ENCODE measurements at places on chromosomes 12 and 14.

DNA sequence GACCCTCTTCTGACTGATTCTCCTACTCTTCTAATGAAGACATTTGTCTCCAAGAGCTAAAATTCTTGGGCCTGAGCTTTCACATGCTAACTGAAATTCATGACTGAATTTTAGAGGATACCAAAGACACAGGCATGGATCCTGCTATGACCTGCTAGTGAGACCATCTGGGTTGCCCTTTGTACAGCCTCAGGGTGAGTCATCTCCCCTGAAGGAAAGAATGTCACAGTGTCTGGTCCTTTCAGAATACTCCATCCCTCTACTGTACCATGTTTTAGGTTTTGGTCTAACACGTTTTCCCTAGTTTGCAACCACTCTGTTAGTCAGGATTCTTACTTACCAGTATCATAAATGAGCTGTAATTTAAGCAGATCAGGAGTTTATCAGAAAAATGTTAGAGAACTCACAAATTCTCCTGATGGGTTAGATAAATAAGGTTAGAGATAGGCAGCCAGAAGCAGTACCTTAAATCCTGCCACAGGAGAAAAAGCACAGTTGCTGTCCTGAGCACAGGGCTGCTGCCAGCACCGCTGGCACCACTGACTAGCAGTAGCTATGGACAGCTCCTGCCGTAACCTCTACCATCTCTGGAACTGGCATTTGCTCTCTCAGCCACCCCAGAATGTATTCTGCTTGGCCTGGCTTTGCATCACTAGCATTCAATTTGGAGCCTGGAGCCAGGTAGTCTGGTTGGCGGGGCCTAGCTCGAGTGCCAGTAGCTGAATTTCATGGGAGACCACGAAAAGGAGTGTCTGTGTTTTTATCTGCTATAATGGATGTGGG is 127.6 kb downstream of the ANO6 start:
- DNase-seq = no peak

DNA sequence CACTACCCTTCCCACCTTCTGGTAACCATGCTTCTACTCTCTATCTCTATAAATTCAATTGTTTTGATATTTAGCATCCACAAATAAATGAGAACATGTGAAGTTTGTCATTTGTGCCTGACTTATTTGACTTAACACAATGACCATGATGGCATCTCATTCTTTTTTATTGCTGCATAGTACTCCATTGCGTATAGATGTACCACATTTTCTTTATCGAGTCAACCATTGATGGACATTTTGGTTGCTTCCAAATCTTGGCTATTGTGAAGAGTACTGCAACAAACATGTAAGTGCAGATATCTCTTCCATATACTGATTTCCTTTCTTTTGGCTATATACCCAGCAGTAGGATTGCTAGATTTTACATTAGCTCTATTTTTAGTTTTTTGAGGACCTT is 73.6 kb downstream of the PTPRQ start:
- DNase-seq = no peak

DNA sequence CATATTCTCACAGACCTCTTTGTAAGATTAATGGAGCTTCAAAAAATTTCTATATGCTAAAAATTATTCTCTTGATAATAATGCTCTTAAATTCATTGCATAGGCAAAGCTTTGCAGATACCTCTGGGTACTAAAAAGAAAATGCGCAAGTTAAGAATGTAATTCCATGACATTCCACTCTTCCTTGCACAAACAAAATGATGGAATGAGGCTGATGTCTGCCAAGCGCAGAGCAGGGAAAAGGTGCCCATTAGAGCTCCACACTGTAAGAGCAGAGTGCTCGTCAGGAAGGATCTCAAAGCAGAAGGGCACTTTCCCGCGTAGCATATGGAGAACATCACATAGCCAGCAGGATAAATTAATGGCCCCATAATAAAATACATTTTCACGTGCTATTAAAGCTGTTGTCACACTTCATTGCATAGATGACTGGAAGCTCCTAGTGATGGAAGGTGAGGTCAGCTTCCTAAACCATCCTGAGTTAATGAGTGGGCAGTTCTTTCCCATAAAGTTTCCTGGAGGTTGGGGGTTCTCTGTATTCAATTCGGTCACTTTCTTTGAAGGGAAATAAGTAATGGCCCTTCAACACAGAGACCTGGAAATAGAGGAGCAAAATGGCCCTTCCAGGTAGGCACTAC is 1058.9 kb downstream of the GALC start:
- DNase-seq = no peak

- no peak for DNase-seq
These were observed 17.4 kb downstream of the RPS6KL1 start for GRCh38 chr14:74905595-74906142.

DNA sequence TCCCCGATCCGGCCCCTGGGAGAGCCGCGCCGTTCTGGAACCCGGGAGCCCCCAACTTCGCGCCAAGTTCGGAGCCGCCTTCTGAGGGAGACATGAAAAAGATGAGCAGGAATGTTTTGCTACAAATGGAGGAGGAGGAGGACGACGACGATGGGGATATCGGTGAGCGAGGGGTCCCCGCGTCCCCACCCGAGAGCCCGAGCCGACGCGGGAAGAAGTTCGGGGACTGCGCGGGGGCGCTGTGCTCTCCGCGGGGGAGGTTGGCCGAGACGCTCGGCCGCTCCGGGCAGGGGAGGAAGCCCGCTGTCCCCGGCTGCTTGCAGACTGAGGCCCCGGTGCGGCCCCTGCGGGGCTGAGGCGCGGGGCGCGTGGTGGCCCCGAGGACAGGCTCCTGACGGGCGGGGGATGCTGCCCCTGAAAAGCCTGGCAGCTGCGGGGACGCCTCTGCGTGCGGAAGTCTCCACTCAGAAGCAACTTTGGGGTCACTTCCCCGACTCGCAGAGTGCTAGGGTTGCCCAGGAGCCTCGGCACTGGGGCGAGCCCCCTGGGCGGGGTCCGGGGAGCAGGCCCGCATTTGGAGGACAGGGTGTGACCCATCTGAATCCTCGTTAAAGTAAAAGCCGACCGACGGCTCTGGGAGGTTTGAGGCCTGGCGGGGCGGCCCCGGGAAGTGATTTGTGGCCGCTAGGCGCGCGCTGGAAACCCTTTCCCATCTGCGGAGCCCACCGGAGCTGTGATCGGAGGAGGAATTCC is 511 bp downstream of the ANO6 start:
- DNase-seq = no peak

DNA sequence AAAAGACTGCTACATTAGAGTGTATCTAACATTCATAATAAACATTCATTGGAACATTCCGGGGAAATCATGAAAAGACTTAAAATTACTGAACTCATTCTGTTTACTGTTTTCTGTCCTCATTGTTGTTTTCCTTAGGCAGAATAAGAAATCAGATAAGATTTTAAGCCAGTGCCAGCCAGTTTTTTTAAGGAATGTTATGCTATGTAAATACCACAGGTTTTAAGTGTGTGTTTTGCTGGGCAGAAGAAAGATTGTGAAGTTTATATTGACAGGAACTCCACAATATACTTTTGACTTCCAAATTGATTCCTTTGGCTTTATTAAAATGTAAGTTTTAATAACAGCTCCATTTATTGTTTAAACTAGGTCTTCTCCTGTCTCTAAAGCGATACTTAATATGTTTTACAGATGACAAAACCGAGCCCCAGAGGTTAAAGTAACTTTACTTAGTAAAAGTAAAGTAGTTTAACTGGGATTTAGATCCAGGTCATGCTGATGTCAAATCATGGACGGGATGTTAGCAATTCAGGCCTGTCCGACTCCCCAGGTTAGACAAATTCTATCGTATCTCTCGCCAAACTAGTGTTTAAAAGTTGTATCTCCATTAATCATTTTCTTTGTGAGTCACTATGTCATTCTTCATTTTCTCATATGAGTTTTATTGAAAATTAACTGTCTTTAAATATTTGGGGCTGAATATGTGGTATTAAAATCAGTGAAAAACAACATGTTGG is 1.7 kb downstream of the LARP4 start:
- DNase-seq = no peak

DNA sequence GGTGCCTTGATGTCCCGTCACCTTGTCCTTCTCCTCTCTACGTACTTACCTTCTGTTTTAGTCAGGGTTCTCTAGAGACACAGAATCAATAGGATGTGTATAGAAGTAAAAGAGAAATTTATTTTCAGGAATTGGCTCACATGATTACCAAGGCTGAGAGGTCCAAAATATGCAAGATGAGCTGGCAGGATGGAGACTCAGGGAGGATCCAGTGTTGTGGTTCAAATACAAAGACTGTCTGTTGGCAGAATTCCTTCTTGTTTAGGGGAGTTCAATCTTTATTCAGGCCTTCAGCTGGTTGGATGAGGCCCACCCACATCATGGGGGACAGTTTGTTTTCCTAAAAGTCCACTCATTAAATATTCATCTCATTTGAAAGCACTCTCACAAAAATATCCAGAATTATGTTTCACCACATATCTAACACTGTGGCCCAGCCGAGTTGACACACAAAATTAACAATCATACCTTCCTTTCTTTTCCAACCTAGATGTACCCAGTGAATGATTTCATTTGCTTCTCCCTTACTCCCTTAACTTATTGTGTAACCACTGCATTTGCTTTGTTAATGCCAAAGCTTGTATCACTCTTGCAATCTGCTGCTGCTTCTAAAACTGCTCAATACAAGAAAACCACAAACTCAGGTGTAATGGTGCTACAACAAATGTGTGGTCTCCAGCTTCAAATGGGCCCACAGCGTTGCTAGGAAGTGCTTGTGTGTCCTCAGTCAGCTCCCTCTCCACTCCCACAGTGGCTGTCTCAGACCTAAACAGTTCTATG is 195.4 kb upstream of the ARHGAP5 start:
- DNase-seq = no peak

GRCh38 chr14:82411298-82411697 is 877.6 kb upstream of the SEL1L start:
- no peak for DNase-seq

DNA sequence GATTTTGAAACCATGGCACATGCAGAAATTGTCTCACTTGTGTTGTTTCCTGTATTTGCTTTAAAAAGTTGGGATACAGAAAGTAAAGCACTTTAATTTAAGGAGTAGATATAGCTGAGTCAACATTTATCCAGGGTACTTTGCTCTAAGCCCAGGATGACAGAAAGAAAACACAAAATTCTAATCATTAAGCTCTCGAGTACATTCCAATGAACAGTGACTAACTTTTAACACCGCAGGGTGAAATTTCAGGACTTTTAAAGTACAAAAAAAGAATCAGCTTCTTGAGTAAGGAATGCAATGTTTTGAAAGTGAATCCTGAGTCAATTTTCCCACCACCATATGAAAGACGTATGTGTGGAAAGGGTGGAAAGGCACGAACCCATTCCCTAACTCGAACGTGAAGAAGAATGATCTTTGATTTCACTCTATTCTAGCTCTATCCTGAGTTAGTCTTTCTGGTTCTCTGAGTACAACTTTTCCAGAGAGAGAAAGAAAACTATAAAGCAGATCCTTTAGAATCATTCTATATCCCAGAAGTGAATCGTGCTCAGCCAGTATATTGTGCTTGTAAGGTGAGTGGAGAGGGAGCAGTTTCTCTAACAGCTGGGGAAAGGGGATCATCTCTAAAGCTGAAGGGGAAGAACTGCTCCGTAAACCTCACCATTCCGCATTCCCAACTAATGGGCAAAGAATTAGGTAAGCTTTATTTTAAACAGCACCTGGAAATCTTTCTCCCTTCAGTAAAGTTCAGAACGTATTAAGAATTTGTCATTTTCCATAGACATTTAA is 779.0 kb upstream of the FLRT2 start:
- no peak for DNase-seq

DNA sequence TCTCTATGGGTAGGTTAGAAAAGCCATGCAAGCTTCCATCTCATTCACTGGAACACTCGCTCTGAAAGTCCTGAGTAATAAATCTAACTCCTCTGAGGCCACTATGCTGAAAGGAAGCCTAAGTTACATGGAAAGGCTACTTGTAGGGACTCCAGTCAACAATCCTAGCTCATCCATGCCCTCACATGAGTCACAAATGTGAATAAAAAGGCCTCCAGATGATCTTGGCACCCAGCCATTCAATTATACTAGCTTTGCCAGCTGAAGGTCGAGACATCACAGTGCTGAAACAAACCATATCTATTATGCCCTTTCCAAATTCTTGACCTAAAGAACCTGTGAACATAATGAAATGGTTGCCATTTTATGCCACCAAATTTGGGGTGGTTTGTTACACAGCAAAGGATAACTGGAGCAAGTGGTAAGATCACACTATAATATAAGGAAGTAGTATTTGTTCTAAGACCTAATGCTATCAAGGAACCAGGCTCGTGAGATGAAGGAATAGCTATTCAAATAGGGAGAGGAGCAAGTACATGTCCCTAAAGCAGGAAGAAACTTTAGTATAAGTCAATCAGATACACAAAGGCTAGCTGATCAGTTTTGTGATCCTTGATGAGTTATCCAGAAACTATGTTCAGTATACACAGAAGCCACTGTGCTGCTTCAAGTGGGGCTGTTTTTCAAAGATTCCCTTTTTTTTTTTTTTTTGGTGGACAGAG is 142.1 kb downstream of the MED13L start:
- no peak for DNase-seq

GRCh38 chr12:107649661-107650061 is 35.9 kb upstream of the PWP1 start:
- no peak for DNase-seq

- no peak for DNase-seq
These were observed 1.7 kb downstream of the KCNH3 start for GRCh38 chr12:49540229-49541139.

GRCh38 chr14:85358136-85358785 is 171.7 kb upstream of the FLRT2 start:
- no peak for DNase-seq

- DNase-seq = no peak
These were observed 79.3 kb upstream of the C12orf71 start for GRCh38 chr12:27161458-27162228.

- DNase-seq = no peak
These were observed 22.6 kb downstream of the KCNA5 start for GRCh38 chr12:5066251-5066650.

- no peak for DNase-seq
These were observed 53.0 kb downstream of the ATF7IP start for GRCh38 chr12:14418451-14418890.

- no peak for DNase-seq
These were observed 23.8 kb downstream of the MLXIP start for GRCh38 chr12:122102331-122102730.

DNA sequence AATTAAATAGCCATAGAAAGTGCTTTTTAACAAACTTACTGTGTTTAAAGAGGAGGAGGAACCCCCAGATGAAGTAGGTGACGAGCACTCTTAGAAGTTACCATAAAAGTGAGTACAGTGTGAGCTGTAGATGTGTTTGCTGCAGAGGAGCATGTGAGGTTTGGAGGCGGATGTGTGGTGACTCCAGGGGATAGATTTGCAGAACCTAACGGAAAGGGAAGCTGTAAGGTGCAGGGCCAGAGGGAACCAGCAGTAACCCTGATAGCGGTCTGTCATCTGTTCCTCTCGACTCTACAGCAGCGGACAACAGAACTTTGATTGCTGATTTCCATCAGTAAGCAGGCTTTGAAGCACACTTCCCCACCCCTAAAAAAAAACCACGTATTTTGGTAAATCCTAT is 5.2 kb downstream of the CALM1 start:
- DNase-seq = no peak

DNA sequence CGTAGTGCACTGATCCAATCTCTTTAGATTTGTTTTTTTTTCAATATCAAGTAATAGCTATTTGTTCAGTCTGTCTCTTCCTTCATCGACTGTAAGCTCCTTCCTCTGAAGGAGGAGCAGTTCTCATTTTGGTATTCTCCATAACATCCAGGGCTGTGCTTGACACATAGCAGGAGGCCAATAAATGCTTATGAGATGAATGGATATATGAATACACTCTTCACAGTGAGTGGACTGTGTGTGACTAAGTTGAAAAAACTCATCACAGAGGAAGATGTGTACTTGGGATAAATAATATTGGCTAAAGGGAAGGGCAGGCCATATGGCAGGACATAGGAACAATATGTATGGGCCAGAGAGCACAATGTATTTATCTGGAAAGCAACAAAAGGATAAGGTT is 205.3 kb upstream of the PRICKLE1 start:
- DNase-seq = no peak
